Stimulated activated CD4-positive, alpha-beta T cell treated with anti-CD3 and anti-CD28 coated beads, Interleukin-4, amount 100 ng/mL, for 24 hours (primary cell): ENCODE measurements at places on chromosomes 1 and 21.

DNA sequence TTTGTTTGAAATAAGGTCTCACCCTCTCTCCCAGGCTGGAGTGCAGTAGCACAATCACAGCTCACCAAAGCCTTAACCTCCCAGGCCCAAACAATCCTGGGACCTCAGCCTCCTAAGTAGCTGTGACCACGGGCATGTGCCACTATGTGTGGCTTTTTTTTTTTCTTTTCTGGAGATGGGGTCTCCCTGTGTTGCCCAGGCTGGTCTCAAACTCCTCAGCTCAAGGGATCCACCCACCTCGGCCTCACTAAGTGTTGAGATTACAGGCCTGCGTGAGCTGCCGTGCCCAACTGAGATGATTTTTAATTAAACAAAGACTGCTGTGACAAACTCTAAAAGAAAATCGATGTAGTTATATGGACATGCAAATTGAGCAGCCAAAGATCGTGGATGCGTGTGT lies 768.4 kb upstream of the ADGRL2 start:
- DNase-seq = no peak

DNA sequence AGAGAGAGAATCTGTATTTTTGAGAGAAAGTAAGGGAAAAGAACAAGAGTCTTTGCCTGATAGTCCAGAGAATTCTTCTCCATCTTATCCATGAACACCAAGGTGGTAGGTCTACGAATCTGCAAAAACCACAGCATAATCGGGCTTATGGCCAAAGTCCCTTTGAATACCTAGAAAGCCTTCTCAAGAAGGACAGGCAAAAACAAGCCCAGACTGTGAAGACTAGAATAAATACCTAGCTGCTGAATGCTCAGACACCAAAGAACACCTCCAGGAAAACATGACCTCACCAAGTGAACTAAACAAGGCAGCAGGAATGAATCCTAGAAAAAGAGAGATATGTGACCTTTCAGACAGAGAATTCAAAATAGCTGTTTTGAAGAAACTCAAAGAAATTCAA lies 79.2 kb downstream of the HFM1 start:
- DNase-seq = no peak

GRCh38 chr21:45892916-45893739 lies 88.4 kb upstream of the COL6A1 start:
- DNase-seq = no peak

- DNase-seq = no peak
Observed at GRCh38 chr1:5920201-5920600, 72.0 kb downstream of the NPHP4 start.

DNA sequence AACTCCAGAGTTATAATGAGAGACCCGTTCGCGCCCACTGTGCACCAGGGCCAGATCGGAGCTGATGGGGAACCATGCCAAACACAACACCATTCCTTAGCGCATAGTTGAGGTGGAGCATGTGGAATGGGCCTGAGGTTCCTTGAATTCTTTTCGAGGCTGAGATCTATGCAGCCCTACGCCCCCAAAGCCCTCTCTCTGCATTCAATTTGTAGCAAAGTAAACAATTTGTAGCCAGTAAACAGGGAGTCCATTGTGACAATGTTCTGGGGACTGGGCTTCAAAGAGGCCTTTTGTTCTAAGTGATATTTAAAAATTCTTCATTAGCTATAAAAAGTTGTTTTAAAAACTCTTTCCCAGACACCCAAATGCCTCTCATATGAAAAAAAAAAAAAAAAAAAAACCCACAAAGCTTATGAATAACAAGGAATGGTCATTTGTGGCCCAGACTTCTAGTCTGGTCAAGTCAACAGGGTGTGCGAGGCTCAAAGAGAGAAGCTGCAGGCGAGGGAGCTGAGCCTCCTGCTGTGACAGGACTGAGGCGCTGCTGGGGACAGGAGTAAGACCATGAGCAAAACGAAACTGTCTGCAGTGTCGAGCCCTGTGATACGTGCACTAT lies 30.6 kb upstream of the KCNE2 start:
- DNase-seq = no peak

- no peak for DNase-seq
Observed at GRCh38 chr1:79371802-79372201, 365.3 kb upstream of the ADGRL4 start.

GRCh38 chr1:86472767-86473166 lies 4.0 kb downstream of the CLCA1 start:
- no peak for DNase-seq

DNA sequence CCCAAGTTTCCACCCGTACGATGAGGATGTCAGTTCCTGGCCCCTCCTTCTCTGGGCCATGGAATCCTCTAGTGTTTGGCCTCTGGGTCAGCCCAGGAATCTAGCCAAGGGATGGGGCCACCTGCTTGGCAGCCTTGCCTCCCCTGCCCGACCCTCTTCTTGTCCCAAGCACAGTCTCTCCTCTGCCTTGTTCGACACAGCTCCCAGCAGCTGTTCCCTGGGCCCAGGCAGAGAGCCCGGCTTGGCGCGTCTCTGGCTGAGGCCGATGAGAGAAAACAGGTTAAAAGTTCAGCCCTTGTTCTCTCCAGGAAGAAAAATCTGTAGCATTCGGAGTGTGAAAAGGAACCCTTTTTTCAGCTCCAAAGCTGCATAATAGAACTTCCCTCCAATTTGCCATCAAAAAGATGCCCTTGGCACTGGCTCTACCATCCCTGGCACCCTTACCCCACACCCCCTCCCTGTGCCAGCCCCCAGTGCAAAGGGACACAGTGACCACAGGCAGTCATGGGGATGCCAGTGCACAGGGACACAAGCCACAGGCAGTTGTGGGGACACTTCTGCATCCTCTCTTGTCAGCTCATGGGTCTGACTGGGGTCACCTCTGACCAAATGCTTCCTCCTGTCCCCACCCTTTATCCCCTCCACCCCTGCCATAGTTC lies 68.4 kb downstream of the EPHB2 start:
- no peak for DNase-seq

DNA sequence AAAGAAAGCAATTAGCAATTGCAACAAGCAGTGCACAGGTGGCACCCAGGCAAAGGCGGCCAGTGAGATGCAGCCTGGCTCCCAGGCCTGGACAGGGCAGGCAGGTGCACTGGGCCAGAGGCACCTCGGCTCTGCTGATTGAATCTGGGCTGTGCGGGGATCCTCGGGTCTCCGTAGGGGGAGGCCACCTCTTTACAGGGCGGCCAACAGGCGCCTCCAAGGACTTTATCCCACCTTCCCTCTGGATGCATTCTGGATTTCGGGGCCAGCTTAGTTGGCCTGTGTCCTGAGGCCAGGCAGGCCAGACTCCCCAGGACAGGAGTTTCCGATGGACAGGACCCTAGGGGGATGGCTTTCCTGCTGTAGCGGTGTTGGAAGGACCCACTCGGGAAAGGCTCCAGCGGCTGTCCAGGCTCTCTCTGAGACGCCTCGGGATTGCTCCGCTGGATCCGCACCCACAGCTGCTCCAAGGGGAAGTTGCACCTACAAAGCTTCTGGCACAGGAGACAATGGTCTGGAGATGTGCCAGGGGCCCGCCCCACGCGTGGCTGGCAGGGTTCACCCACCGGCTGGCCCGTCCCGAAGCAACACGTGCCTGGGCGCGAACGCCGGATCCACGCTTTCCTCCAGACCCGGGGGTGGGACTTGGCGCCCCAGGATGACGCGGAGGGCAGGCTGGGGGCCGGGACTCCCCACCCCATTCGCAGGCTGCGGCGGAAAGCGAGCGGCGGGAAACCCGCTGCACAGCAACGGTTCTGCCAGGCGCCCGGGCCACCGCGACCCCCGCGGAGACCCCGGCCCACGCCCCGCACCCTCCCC lies 810 bp downstream of the SLC19A1 start:
- DNase-seq = peak; percentile 84

GRCh38 chr1:14466006-14466405 lies 132.5 kb upstream of the KAZN start:
- DNase-seq = no peak

- no peak for DNase-seq
Observed at GRCh38 chr1:24961334-24961733, 31.3 kb upstream of the RUNX3 start.

DNA sequence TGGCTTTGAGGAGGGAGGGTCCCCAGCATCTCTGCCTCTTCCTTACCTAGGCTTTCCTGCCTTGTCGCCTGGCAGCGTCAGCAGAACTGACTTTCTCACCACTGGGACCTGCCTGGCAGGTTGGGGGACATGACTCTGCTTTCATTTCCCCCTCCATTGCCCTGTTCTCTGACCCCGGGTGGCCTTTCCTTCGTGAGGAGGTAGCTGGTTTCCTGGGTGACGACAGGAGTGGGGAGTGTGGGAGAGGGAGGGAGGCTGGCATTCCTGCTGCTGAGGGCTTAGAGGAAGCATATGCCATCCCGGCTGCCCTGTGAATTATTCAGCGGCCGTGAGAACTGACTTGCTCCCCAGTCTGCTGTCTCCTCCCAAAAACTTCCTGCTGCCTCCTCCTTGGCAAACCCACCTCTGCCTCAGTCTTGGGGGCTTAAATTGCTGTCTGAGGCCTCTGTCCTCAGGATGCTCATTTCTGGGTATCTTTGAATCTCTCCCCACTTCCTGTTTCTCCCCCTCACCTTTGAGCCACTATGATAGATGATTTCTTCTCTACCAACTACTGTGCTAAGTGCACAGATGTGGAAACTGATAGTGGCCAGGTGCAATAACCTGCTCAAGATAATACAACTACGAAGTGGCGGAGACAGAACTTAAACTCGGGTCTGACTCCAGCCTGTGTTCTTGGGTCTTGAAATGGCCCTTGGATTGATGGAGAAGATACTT lies 182.0 kb upstream of the CSF3R start:
- DNase-seq = no peak

DNA sequence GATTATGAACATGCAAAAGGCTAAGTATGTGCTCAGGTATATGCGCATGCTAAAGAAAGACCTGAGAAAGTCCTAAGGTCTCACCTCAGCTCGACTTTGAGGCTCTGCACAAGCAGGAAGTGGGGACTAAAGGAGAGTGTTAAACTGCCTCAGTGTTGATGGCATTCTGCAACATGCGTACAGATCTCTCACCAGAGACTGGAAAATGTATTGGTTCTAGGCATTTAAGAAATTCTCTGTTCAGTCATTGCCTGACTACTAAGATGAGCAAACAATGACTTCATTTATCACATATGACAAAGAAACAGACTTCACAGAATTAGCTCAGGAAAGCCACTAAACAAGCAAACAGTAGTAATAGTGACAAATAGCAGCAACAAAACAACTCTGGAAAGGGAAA lies 90.8 kb downstream of the USH2A start:
- DNase-seq = no peak

DNA sequence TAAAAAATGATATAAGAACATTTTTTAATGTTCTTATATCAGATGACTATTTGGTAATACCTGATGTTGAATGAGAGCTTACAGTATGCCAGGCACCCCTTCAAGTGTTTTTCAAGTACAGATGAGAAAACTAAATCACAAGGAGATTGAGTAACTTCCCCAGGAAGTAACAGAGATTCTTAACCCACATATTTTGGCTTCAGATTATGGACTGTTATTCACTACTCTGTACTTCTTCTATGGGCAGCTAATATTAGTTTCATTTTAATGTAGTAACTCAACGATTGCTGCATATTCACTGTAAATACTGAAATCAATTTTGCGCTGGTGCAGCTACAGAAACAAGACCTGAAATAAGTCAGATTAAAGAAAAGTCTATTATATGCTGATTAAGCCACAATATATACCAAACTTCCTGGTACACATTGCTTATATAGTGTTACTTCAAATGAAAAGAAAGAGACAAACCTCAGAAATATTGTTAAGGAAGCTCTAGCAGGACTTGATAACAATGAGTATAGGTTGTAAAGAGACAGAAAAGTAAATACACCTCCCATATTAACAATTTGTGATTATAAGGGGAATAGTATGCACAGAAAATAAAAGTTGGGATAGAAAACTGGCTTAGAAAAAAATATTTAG lies 19.7 kb downstream of the DPYD start:
- no peak for DNase-seq

DNA sequence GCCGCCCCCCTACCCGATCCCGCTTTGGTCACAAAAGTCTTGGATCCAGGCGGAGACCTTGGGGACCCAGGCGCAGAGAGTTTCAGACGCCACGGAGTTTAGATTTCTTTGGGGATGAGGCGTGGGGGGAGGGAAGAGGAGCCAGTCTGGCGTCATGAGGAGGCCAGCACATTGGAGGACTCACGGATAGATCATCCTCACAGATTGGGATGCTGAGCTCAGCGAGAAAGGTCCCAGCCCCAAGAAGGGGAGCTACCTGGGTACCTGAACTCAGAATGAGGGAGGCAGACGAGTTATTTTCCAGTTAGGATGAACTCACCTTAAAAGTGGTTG lies 393 bp downstream of the ELAPOR1 start:
- no peak for DNase-seq

DNA sequence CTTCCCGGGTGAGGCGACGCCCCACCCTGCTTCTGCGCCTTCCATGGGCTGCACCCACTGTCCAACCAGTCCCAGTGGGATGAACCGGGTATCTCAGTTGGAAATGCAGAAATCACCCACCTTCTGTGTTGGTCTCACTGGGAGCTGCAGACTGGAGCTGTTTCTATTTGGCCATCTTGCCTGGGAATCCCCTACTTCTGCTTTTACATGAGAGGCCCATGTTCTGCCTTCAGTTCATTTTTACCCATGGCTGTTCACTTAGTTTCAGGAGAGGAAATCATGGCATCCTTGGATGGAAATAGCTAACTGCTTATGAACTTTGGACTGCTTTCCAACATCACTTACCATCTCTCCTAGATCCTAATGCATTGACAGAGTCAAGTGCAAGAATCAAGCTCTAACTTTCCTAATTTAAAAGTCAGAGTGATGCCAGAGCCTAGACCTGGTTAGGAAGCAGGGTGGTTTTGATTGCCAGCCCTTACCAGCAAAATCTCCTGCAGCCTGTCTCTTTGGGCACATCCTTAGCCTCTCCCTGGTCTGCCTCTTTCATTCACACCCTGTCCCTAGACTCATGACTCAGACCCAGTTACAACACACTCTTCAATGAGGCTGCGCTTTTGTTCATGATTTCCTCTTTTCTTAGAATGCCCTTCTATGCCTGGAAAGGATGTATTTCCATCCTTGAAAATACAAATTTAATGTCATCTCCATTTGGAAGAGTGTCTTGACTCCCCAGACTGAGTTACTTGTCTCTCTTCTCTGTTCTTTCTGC lies 137.2 kb downstream of the KCTD3 start:
- DNase-seq = no peak

GRCh38 chr1:154405747-154406571 lies 816 bp downstream of the IL6R start:
- peak; percentile 79 for DNase-seq

DNA sequence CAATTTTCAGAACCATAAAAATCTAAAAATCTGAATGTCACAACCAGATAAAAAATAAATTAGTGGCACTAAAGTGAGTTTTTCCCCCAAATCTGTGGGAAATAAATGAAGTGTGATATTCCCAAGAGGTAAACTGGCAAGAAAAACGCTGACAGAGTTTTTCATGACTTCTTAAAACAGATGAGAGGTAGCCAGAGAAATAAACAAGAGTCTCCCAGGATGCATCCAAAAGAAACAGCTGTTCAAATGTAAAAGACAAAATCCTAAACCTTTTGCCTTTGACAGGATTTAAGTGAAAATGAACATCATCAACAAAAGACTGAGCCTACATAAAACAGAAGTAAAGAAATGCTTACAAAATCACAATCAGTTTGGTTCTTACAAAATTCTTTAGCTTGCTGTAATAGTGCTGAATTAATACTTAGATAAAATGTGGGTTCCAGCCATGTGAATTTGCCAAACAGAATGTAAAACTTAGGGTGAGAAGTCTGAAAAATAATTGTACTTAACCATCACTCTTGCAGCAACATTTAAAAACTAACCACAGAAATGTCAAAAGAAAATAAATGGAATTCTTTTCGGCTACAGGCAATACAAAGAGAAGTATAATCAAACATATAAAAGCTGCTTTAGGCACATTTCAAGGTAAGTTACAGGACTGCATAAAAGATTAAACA lies 133.6 kb downstream of the EIF4G3 start:
- DNase-seq = no peak

GRCh38 chr1:234111458-234112142 lies 207.1 kb downstream of the SLC35F3 start:
- DNase-seq = no peak
